ENCODE measurements at places on chromosomes 6 and 20. TPM values are rescaled to one million over a fixed set of nuclear protein-coding genes. Genes with fewer than 3 reads are reported as not detected.

DNA sequence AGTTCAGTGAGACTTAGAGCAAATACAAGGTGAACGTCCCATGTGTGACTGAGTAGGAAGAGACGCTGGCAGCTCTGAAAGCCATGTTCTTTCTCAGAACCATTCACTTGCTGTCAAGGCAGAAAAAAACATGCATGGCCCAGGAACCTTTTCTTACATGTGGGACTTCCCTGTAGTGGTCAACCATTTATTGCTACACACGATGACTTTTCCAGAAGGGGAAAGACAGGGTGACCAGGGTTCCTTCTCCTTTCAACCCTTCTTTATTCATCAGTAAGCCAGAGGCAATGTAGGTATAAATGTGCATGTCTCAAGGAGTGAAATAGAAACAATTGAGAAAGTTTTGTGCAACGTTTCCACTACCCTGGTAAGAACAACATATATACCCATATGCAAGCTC, 189.0 kb downstream of the NFATC2 start:
- DNase-seq, result no peak

GRCh38 chr6:45610832-45611231, 233.1 kb upstream of the SUPT3H start:
- no peak for DNase-seq

- no peak for DNase-seq
Observed at GRCh38 chr6:79031821-79032590, 46.0 kb downstream of the PHIP start.

- DNase-seq, result no peak
Observed at GRCh38 chr6:83216806-83217205, 23.6 kb downstream of the RWDD2A start.

The RGS17 gene
- total RNA-seq, result 0.32 TPM

The C2 gene
- total RNA-seq, result not detected

DNA sequence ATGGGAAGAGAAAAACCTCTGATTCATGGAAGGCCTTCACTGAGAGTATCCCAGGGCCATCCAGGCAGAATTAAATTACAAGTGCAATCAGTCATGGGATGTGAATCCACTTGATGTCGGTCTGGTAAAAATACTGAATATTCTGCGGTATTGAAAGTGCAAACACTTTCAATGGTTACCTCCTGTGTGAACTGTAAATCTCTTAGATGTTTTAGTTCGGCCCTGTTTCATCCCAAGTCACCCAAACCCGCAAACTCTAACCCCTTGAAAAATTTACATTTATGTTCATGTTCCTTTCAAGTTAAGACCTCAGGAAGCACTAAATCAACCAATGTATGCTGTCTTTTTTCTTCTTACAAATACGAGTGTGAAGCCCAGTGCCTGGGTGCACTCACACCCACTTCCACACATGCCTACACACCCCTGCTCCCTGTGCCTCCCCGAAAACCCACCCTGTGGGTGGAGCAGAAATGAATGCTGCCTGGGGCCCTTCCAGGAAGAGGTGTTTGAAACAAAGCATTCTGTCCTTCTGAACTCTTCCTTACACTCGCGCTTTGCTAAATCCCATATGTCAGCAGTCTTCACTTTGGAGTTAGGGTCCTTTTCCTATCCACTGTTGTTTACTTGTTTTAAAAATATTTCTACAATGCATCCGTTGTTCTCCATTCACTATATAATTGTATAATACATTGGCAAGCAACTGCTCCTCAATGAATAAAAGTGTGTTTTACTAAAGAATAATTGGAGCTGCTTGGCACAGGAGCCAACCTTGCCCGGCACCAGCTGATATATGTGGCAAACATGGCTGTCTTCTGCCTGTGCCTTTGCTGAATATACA, 62.7 kb downstream of the FYN start:
- DNase-seq, result no peak

The DLK2 gene
- 28.4 TPM for total RNA-seq

GRCh38 chr20:61300709-61301108, 48.6 kb downstream of the CDH4 start:
- DNase-seq, result no peak

The SNAP25 gene
- total RNA-seq, result not detected

- DNase-seq, result no peak
Observed at GRCh38 chr6:156336089-156336488, 441.1 kb upstream of the ARID1B start.

- DNase-seq, result no peak
Observed at GRCh38 chr6:11692451-11693376, 85.9 kb downstream of the ADTRP start.

GRCh38 chr6:21665392-21666200, 72.0 kb downstream of the SOX4 start:
- no peak for DNase-seq

All from foreskin keratinocyte (primary cell).